Mammary epithelial cell (primary cell): ENCODE measurements at places on chromosomes 1 and 21.

DNA sequence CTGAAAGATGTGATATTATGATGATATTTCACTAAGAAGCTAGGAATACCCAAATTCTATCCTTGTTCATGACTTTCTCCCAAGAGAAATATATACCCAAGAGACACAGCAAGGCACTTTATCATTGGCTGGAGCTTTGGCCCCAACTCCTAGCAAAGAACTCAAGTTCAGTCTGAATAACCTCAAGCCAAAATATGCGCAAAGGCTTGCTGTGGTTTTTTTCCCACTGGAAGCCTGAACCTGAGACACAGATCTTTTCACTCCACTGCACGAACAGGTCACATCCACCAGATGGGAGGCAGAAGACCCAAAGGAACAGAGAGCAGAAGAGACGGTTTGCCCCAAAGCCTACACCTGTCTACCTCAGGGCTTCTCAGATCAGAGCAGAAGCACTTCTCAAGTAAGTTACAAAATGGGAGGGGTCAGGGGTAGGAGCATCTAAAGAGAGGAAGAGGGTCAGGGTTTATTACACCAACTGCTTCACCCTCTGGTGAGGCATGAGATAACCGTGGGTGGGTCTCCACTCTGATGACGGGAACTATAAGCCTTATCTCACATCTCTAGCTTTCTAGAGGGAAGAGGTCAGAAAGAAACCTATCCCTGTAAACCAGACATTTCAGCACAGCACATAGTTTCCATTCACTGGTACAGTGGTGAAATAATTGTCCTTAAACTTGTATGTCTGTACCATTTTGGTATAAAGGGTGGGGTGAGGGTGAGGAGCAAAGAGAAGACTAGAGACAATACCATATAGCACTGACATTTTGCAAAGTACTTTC is 17.1 kb upstream of the CDC42BPA start:
- DNase-seq: no peak

GRCh38 chr1:92461364-92462097 is 25.2 kb downstream of the GFI1 start:
- DNase-seq: no peak

DNA sequence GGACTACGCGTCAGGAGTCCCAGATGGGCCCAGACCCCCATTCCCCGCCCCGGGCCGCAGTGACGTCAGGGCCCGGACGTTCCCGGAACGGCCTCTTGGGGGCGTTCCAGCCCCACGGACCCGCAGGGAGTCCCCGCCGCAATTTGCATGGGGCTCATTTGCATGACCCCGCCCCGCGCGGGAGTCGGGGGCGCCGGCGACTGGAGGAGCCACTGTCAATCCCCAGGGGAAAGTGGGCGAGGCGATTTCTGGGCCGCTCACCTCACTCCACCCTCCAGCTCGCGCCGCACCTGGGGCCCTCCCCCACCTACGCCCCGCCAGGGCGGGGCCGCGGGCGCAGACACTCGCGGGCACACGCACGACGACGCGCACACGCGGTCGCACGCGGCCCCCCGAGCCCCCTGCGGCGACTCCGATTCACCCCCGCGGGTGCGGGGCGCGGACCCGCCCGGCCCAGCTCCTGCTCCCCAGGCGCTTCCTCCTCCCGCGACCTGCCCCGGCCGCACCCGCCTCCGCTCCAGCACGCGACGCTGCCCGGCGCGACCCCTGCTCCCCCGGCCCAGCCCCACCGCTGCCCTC is 13.2 kb downstream of the AGRN start:
- DNase-seq: no peak

GRCh38 chr1:178510155-178510554 is 2.8 kb upstream of the TEX35 start:
- DNase-seq: no peak

- DNase-seq: no peak
These were observed 1814.0 kb downstream of the PLA2G4A start for GRCh38 chr1:188642704-188643103.

DNA sequence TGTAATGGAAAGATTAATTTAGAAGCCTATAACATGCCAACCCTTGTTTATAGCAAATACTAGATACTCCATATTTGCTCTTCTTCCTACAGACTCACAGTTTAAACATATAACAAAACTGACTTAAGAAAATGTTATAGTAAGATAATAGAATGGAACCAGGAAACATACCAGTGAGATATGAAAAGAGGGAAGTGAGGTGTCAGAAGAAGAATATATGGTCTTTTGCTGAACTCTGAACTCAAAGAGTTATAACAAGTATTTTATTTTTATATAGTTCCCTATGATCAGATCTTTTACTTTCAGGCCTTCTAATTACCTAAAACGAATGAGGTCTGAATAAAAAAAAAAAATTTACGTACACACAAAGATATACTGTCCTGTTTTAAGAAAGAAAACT is 20.9 kb downstream of the TMED5 start:
- DNase-seq: no peak

DNA sequence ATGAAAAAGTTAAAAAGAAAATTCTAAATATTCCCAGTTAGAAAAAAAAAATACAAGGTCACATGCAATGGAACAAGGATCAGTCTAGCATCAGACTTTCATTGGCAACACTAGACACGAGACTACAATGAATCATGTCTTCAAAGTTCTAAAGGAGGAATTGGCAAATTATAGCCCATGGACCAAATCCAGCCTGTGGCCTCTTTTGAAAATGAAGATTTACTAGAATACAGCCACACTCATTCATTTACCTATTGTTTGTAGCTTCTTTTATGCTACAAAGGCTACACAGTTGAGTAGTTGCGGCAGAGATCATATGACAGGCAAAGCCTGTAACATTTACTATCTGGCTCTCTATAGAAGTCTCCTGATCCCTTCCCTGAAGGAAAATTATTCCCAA is 71.4 kb downstream of the MRPL39 start:
- no peak for DNase-seq

GRCh38 chr1:157696966-157697628 is 3.5 kb downstream of the FCRL3 start:
- no peak for DNase-seq

- no peak for DNase-seq
These were observed 125 bp downstream of the ATP5PF start for GRCh38 chr21:25734654-25734903.

GRCh38 chr21:46021978-46022544 is 40.5 kb downstream of the COL6A1 start:
- DNase-seq: no peak

DNA sequence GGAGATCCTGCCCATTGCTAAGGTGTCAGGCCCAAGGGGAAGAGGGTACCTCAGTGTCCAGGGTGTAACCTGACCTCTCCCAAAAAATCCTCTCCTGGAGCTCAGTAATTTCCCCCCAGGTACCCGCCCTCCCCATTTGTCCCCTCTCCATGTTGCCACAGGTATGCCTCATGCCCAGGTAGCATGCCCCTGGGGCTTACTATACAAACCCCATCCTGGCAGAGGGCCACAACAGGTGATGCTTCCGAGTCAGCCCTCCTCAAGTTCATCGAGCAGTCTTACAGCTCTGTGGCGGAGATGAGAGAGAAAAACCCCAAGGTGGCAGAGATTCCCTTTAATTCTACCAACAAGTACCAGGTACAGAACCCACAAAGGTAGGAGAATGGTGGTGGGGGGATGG is 15.7 kb downstream of the ATP1A4 start:
- no peak for DNase-seq

DNA sequence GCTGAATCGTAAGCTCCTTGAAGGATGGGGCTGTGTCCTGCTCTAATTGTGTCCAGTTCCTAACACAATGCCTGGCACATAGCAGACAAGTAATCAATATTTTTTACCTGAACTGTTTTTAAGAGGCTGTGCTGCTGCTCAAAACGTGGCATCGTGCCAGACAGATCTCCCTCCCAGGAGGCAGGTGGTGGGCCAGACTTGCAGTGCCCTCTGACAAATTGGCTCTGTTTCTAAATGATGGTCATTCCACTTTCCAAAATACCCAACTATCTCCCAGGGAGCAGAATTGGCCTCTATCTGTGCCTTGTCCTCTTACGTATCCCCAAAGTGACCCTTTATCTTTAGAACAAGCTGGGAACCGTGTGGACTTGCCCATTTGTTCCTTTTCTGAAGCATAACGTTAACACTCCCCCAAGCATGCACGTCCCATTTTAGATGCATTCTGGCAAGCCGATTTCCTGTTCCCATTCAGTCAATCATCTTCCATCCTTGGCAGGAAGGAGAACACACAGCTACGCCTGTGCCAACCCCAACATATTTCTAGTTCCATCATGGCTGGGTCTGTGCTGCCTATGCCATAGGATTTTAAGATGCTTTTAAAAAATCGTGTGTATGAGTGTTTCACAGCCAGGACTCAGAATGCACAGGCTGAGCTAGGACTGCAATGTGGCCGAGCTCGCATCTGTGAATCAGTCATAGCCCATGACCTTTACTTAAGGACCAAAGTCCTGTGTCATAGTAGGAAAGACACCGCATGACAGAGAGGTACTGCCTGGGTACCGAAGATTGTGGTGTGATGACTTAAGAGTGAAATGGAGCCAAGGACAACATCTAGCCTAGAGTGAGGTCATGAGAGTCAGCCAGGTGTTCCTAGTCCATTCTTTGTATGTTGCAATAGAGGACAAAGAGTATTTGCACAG is 408.6 kb downstream of the PRDM2 start:
- DNase-seq: peak; percentile 8

GRCh38 chr1:53162621-53163020 is 20.2 kb upstream of the SLC1A7 start:
- no peak for DNase-seq

- peak; percentile 27 for DNase-seq
These were observed 54.3 kb upstream of the DIPK1A start for GRCh38 chr1:93015590-93015989.

DNA sequence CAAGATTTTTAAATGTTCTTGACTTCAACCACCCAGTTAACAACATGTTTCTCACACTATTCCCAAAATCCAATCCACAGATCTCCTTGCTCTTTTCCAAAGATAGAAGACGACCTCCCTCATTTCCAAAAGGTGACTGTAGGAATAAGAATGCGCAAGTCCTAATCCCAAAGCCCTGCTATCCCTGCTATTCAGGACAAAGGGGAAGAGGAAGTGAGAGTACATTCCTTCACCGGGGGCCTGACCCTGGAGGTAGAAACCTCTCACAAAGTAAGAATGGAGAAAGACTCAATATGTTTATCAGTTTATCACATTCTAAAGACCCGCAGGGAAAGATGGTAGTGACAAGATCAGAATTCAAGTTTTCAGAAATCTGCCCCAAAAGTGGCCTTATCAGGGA is 55.7 kb downstream of the PLEKHA6 start:
- no peak for DNase-seq

GRCh38 chr1:161987303-161987702 is 36.4 kb downstream of the OLFML2B start:
- DNase-seq: no peak

- no peak for DNase-seq
These were observed at the start of gene FAAP20 for GRCh38 chr1:2194319-2194897. Gene FAAP20, minus strand, starts transcription at chr1:2194772. Its CDS starts 23 bp downstream, at chr1:2194749.

DNA sequence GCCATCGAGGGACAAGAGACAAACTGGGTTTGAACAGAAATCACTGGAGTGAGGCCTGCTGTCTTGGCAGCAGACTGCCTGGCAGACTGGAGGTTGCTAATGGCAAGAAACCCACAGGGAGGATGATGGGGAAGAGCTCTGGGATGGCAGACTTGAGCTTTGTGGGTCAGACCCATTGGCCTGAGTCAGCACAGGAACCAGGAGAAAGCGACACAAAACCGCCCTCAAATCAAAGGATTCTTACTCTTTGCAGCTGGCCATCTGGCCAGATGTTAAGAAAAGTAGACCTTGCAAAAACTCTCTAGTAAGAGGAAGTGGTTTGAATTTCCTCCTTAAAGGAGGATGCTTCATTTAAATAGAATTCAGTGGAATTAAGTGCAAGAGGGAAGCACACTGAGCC is 195.2 kb upstream of the JUN start:
- DNase-seq: no peak

GRCh38 chr1:33119050-33119449 is 38.1 kb downstream of the AZIN2 start:
- DNase-seq: no peak

DNA sequence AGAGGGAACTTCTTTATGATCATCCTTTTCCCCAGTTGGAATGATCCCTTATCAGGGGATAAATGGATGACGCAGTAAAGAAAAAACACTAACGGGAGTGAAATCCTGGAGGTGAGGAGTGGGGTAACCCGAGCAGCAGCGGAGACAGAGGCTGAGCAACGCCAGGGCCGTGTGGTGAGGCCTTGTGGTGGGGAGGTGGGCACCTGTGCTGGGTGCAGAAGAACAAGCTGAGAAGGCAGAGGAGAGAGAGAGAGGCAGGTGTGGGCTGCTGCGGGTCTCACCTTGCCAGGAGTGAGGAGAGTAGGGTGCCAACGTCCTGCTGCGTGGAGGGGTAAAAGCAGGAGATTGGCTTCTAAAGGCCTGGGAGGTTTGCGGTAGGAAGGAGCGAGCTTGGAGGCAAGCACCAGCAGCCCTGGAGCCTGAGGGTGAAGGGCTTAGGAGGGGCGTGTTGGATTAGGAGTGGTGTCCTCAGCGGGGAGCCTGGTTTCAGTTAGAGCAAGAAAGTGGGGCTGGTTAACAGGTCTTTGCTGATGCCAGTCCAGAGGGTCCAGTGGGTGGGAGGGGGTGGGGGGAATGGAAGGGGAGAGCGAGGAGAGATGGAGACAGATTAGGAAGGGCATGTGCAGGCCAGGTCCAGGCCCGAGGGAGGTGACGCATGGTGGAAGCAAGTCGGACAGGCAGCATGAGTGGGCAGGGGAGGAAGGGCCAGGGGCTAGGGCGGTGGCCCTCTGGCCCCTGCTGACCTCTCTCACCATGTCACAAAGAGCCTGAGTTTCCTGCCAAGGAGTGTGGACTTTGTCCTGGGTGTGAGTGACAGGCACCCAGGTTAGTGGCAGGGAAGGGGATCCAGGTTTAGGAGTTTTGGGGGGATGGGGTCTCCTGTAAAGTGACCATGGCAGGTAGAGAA is 36.7 kb upstream of the LHX4 start:
- no peak for DNase-seq

DNA sequence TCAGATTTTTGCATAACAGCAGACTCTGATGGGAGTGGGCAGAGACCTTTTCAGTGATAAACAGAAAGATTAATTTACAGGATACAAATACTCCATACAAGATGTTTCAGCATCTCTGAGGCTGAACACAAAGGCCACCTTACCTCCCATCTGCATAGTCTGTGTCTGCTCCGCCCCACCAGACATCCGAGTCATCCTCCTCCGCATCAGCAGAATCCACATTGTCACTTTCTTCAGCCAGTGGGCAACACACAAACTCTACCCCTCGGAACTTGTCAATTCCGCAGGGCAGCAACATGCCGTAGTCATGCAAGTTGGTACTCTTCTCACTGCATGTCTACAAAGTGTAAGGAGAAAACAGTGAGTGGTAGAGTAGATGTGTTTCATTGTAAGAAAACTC is 119.7 kb downstream of the APP start:
- no peak for DNase-seq

DNA sequence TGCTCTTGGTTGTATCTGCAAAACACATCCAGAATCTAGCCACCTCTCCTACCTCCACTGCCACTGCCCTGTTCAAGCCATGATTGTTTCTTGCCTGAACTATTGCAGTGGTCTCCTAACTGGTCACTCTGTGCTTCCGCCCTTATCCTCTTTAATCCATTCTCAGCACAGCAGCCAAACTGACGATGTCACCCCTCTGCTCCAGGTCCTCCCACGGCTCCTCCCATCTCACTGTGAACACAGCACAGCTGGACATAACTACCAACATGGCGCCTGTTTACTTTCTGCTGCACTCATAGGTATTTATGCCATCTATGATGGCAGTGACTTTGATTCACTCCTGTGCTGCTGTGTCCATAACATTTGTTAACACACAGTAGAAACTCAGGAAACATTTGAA is 406.7 kb downstream of the DISC1 start:
- no peak for DNase-seq

GRCh38 chr1:225453797-225454648 is 26.2 kb upstream of the LBR start:
- DNase-seq: no peak

GRCh38 chr1:34055818-34056217 is 109.2 kb downstream of the CSMD2 start:
- DNase-seq: no peak
